Activated T-cell treated with anti-CD3 and anti-CD28 coated beads, Interleukin-2, amount 50 U/mL, for 4 hours (primary cell): ENCODE measurements at places on chromosomes 5 and 9. TPM values are rescaled to one million over a fixed set of nuclear protein-coding genes. Genes with fewer than 3 reads are reported as not detected.

IRX1 gene
- not detected for total RNA-seq

NTMT1 gene
- total RNA-seq: 93.4 TPM

DNA sequence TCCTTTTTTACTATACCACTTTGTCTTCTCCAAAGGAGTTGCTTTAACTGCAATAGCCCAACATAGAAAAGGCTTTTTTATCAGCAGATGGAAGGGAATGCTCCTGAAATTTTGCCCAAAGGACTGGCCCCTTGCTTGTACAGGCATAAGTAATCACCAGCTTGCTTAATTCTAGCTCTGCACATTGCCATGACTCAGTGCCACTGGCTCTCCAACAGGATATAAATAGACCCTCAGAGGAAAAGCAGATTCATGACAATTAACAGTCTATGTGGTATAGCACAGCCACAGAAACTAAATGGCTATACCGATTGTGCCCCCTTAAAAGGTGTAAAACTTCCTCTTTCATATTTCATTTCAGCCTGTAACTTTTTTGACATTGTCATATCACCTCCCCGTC, 227.0 kb downstream of the ZNF608 start:
- DNase-seq: no peak

MSX2 gene
- total RNA-seq: 0.08 TPM
